NCI-H226 (cell line): ENCODE measurements at places on chromosomes 2 and 18.
A peak's percentile ranks its signal among the peaks of the same experiment; 100 is the strongest.

DNA sequence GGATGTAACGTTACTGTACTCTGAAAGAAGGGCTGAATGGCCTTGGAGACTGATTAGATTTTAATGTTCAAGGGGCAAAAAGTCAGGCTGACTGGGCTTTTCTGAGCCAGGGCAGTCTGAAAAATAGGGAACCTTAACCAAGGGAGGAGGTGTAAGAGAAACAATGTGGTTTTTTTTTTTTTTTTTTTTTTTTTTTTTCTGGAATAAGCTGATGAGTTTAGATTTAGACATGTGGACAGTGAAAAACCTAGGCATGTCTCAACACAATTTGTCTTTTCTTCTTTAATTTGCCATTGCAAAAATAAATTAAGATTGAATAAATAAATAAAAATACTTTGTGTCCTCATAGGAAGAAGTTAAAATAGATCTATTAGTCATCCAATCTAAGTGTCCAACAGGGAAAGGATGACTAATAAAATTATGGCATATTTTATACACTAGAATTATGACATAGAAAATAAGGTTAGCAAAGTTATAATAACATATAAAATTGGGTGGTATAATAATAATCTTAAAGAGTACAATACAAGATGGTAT is 237.6 kb upstream of the TRIB2 start:
- no peak for DNase-seq

GRCh38 chr2:218894151-218894879 is 13.7 kb downstream of the WNT10A start:
- DNase-seq: peak; percentile 65

GRCh38 chr2:57182916-57183315 is 863.7 kb upstream of the VRK2 start:
- DNase-seq: no peak

- peak; percentile 45 for DNase-seq
Observed at GRCh38 chr18:62751341-62751821, 36.0 kb downstream of the PHLPP1 start.

DNA sequence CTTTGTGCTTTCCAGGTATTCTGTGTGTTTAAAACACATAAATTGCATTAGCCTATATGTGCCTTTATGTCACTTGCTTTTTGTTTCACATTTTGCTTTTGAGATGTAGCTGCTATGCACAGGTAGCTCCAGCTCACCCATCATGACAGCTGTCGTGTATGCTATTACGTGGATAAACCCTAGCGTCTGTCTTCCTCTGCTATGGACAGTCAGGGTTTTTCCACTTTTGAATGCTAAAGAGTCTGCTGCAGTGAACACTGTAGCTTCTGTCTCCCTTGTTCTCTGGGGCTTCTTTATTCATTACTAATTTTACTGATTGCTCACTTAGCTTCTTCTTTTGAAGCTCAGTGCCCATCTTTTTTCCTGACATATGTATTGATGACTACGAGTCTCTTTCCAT is 24.7 kb upstream of the MBP start:
- no peak for DNase-seq

GRCh38 chr2:39094717-39095363 is 26.0 kb downstream of the SOS1 start:
- DNase-seq: no peak

DNA sequence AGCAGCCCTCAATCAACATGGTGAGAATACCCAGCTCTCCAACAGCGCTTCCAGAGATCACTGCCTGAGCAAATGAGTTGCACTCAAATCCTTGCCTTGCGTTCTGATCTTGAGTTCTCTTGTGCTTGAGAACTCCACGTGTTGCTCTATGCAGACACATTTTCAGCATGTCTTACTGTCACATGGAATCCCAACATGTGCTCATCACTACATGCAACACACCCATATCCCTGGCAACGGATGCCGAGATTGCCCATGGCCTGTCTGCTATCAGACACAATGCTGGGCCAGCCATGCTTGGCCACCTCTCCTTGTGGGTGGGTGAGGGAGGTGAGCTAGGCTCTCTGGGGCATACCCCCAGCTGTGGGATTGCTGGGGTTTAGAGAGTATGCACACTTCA is 91.9 kb upstream of the LDAH start:
- DNase-seq: no peak

GRCh38 chr2:141889788-141890187 is 241.0 kb downstream of the LRP1B start:
- no peak for DNase-seq

DNA sequence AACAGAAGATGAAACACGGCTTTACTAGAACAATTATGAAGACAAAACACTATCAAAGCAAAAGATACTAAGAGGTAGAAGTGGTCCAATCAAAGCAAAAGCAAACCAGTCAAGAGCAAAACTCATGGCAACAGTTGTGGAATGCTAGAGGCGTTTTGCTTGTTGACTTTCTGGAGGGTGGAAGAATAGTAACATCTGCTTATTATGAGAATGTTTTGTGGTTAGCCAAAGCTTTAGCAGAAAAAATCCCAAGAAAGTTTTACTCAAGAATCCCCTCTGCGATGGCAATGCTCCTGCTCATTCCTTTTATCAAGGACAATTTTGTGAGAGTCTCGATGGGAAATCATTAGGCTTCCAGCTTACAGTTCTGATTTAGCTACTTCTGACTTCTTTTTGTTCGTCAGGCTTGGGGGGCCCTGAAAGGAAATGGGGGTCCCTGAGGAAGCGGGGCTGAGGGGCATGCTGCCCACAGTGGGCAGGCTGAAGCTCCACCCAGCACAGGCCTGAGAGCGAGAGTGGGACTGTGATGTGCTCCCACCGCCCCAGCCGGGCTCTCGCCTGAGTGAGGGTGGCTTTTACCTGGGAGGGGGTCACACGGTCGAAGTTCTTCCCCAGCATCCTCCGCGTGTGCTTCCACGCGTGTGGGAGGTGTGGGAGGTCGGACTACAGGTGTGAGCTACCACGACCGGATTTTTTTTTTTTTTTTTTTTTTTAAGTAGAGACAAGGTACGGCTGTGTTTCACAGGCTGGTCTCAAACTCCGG is 49.0 kb upstream of the MC4R start:
- DNase-seq: no peak

DNA sequence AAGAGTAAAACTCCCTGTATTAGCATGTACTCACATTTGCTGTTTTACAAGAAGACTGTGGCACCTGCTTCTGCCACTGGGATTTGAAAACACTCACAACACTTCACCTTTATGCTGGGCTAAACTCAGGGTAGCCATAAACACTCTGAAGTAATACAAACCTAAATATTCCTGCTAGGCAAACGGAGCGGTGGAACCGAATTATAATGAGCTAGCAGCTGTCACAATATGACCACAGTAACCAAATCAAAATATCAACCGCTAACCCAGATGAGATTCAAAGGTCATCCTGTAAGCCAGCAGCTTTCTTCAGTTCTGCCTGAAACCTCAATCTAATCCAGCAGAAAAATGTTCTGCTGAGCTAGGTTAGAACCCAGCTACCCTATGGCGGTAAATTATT is 132.1 kb downstream of the TCF4 start:
- no peak for DNase-seq

DNA sequence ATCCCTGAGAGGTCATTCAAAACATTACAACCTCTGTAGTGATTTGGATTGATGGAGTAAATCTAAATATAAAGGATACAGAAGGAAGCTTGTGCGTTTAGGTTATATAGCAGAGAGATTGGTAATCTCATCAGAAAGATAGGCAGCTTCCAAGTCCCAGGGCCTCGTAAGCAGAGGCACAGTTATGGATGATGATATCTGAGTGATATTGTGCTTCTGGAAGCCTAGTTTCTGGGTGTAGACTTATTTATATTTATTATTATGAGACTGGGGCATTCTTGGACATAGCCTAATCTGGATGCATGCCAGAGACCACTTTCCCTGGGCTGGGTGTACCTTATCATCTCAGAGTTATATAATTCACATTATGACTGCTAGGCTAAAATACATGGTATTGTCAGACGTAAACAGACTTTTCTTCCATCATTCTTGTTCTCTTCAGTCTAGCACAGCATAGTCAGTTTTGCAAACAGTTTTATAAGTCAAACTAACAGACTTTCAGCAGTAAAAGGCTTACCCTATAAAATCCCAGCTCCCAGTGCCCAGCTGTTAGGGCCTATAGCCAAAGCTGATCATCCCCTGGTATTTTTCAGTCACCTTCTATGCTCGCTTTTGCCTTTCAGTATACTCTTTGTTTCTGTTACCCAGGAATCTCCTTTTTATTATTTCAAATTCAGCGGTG is 47.9 kb downstream of the RAB3GAP1 start:
- no peak for DNase-seq

- DNase-seq: peak; percentile 2
Observed at GRCh38 chr2:202237787-202238233, 587 bp downstream of the SUMO1 start.

- DNase-seq: peak; percentile 1
Observed at GRCh38 chr2:199278099-199278498, 179.6 kb downstream of the SATB2 start.

DNA sequence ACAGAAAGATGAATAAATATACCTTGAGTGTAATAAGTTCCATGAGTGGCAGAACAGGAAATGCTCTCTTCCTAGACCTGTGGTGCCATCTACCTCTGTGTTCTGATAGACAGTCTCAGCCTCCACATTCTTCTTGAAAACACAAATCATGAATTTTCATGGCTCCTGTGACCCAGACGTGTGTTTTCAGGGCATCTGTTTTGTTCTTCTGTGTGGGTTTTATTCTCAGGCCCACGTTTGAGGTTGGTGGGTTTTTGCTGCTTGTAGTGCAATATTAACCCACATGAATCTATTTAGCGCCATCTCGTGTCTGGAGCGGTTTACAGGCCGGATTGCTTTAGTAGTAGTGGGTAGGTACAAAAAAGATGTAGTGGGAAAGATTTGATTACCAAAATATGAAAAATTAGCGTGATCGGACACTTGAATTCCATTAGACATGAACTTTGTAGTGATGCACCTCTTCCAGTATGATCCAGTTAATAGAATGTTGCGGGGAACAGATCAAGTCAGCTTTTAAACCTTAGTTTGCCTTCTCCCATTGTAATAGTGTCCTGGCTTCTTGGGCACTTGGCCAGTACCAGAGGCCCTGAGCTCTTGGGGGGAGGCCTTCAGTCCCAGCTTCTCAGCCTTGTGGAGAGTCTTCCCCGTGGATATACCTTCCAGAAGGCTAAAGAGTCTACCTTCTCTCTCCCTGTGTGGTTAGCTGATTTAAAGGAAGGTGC is 256.5 kb downstream of the TPGS2 start:
- DNase-seq: no peak

GRCh38 chr2:19733951-19734425 is 167.8 kb downstream of the TTC32 start:
- DNase-seq: peak; percentile 61

- no peak for DNase-seq
Observed at GRCh38 chr2:43333656-43334144, 107.3 kb upstream of the ZFP36L2 start.

GRCh38 chr2:237624565-237624964 is 2.8 kb upstream of the LRRFIP1 start:
- no peak for DNase-seq

- no peak for DNase-seq
Observed at GRCh38 chr2:129565551-129566109, 413.8 kb upstream of the RAB6C start.

- DNase-seq: no peak
Observed at GRCh38 chr2:158094487-158095092, 7.1 kb upstream of the UPP2 start.

- DNase-seq: no peak
Observed at GRCh38 chr2:180456801-180457200, 449.7 kb upstream of the CWC22 start.

- no peak for DNase-seq
Observed at GRCh38 chr2:170222298-170222697, 44.4 kb downstream of the MYO3B start.
